ENCODE measurements at places on chromosomes 4 and X. TPM values are rescaled to one million over a fixed set of nuclear protein-coding genes. Genes with fewer than 3 reads are reported as not detected.

- no peak for DNase-seq
- no peak overlapping the region for H3K4me3 ChIP-seq
- no peak overlapping the region for H3K27ac ChIP-seq
- H3K4me1 ChIP-seq = peaks cover 7% of the 10 kb centered on the region
- no peaks in the 10 kb centered on the region for H3K27me3 ChIP-seq
Observed at GRCh38 chr4:40099010-40099409, 42.4 kb downstream of the N4BP2 start.

GRCh38 chrX:43865791-43866190, 16.5 kb downstream of the MAOB start:
- DNase-seq = no peak
- H3K27me3 ChIP-seq = no peaks in the 10 kb centered on the region
- no peak overlapping the region for H3K27ac ChIP-seq
- no peaks in the 10 kb centered on the region for H3K4me1 ChIP-seq
- no peak overlapping the region for H3K4me3 ChIP-seq

The ALAS2 gene
- not detected for polyA plus RNA-seq

DNA sequence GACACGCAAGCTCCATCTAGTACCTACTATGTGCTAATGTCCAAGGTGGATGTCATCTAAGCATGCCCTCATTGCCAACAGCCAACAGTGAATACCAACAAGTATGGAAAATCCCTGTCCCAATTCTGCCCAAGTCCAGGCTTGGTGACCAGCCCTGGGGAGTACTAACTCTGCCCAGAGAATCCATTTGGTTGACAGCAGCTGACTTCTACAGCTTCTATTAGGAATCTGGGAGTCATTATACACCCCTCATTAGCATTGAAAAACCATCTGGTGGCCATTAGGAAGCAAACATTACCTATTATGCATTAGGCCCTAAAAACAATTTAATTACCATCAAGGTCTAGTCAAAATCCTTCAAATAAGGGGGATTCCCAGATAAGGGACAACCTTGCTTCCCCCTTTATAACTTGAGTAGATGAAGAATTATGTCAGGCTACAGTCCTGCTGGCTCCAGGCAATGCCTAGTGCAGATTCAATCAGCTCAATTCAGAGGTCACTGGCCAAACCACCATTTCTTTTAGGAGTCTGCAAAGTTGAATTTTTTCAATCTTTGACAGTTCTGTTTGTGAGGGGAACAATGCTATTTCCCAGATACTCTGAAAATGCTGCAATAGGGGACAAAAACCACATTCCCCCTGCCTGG, 228.0 kb upstream of the LDB2 start:
- no peak for DNase-seq
- H3K27me3 ChIP-seq = no peaks in the 10 kb centered on the region
- no peaks in the 10 kb centered on the region for H3K4me1 ChIP-seq
- H3K36me3 ChIP-seq = no peaks in the 10 kb centered on the region
- H3K4me3 ChIP-seq = no peak overlapping the region
